DMS 273 treated with DMSO at 0.1 percent for 48 hours (cell line): ENCODE measurements at places on chromosomes 16 and 17.

- no peak for DNase-seq
Observed at GRCh38 chr17:27533874-27534815, 77.9 kb downstream of the KSR1 start.

DNA sequence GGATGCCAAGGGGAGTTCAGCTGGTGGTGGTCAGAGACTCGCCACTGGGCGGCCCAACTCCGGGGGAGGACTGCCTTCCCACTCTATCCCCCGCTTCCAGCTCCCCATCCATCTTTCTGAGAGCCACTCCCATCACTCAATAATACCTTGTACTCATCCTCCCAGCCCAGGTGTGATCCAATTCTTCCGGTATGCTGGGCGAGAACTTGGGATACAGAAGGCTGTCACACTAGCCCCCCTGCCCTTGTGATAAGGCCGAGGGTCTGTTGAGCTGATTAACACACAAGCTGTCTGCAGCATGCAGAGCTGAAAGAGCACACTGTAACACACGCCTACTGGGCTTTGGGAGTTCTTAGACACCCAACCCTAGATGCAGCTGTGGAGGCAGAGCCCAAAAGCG, 460.4 kb upstream of the EEF2KMT start:
- no peak for DNase-seq

DNA sequence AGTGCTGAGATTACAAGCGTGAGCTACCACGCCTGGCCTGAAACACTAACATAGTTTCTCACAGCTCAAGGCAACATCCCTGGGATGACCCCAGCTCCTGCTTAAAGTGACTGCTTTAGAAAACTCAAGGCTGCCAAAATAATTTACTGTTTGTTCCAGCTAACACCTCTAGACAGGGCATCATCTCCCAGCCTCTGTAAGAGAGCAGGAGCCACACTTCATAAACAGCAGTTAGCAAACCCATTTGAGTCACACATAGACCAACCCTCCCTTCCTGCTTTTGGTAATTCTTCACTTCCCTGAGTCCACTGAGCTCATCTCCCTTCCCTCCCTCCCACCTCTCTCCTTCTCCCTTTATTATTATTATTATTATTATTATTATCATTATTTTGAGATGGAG, 201.3 kb downstream of the XYLT1 start:
- DNase-seq, result no peak

GRCh38 chr17:43471585-43472160, 12.1 kb upstream of the DHX8 start:
- no peak for DNase-seq

DNA sequence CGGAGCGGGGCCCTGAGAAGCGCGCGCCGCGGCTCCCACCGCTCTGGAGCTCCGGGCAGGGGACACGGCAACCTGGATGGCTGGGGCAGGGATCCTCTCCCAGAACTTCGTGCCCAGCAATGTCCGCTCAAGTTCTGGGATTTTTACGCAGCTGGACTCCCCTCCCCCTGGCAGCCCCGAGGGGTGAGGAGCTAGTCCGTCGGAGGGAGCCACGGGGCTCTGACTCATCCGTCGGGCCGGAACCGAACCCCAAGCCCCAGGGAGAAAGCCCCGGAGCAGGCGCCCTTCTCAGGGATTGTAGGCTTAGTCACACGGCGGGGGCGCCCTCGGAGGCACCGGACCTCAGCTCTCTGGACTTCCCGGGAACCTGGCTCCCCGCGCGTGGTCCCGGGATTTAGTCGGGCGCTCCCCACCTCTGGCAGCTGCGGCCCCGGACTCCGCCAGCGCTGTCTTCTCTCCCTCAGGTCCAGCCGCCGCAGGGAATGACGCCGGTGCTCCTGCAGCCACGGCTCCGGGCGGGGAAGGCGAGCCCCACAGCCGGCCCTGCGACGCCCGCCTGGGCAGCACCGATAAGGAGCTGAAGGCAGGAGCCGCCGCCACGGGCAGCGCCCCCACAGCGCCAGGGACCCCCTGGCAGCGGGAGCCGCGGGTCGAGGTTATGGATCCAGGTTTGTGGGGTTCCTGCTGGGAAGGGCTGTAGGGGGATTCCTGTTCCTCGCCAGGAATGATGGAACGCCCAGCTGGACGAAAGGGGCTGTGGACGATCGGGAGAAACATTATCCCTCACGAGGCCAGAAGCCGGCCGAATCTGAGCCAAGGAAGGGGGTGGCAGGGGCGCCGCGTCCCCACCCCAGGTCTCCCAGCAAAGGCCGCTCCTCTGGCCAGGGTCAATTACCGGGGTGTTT, 830 bp downstream of the SPHK1 start:
- DNase-seq, result no peak

DNA sequence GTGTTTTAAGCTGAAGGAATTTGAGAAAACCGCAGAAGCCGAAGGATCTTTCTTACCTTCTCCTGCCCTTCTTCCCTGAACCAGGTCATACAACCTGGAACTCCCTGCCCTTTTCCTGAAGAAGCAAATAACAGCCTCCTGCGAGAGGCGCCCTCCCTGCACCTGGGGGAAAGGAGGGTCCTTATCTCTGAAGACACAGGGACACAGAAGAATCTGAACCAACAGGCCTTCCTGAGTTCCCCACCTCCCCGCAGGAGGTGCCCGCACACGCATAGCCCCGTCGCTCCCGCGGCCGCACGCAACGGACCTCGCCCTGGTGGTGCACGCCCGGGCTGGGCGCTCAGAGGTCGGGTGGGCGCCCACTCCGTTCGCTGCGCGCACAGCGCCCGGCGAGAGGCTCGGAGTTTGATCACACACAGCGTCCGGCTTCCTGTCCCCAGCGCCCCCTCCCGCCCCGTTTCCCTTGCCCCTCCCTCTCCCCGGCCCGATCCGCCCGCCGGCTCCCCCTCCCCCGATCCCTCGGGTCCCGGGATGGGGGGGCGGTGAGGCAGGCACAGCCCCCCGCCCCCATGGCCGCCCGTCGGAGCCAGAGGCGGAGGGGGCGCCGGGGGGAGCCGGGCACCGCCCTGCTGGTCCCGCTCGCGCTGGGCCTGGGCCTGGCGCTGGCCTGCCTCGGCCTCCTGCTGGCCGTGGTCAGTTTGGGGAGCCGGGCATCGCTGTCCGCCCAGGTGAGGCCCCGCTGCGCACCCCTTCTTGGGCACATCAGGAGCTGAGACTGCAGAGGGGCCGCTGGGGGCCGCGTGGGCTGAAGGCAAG, at the start of gene TNFSF12:
TSS of gene TNFSF12 (plus strand) at position 474 of the 816 bp plus-strand sequence. CDS start at position 570, 96 bp downstream.
- no peak for DNase-seq

GRCh38 chr16:71367241-71367976, 8.9 kb downstream of the CALB2 start:
- DNase-seq, result peak; percentile 47

DNA sequence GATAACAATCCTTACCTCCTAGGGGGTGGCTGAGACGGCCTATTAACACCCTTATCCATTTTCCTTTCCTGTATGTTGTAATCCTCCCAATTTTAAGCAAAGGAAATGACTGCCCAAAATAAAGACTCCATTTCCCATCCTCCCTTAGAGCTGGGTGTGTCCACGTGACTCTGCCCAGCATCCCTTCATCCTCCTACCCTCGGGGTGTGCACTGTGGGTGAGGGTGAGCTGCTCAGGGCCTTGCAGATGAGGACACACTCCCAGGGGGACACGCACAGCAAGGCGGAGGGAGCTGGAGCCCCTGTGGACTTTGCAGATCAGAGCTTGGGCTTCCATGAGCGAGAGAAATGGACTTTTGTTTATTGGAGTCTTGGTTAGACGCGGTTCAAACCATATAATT, 186.8 kb downstream of the IRF8 start:
- DNase-seq, result no peak

DNA sequence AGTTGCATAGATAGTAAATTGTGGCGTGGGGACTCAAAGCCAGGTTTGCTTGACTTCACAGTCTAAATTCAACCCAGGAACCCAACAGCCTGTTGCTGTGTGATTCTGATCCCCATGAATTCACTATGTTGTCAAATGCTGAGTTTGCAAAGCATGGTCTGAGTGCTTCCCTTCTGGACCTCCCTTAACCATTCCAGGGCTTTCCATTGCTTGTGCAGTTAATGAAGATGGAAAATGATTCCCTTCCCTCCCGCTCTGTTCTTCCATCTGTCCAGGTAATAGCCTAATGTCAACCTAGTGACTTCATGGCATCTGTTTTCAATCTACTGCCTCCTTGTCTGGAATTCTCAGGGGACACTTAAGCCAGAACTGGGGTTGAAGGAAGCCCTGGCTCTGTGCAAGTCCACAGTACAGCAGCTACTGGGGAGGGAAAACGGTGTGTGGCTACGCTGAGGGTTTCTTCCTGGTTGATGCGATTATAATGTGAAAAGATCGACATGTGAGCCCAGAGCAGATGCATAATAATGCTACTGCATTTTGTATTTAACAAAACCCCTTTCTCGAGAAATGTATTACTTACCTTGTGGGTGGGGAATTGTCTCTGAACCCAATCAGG, 206.7 kb downstream of the CDH13 start:
- peak; percentile 1 for DNase-seq

GRCh38 chr16:48082516-48082915, 73.3 kb downstream of the ABCC12 start:
- no peak for DNase-seq

GRCh38 chr17:82846061-82846691, 6.4 kb upstream of the ZNF750 start:
- no peak for DNase-seq

DNA sequence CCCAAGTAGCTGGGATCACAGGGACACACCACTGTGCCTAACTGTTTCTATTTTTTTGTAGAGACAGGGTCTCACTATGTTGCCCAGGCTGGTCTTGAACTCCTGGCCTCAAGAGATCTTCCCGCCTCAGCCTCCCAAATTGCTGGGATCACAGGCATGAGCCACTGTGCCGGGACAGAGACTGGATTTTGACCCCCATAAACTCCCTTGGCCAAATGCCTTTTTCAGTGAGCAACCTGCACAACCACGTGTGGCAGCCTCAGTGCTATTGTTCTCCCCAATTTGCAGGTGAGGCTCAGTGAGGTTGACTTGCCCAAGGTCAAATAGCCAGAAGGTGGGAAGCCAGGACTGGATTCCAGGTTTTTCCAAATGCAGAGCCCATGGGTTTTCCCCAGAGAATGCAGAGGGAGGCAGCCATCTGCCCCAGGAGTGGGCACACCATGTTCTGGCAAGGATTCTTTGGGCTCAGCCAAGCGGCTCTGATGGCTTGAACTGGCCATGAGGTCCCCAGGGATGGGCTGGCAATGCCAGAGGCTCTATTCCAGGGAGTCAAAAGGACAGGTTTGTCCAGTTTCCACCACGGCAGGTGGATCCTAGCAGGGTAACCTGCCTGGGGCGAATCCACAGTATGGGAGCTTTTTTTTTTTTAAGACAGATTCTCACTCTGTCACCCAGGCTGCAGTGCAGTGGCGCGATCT, 1.8 kb downstream of the IL27 start:
- DNase-seq, result no peak

DNA sequence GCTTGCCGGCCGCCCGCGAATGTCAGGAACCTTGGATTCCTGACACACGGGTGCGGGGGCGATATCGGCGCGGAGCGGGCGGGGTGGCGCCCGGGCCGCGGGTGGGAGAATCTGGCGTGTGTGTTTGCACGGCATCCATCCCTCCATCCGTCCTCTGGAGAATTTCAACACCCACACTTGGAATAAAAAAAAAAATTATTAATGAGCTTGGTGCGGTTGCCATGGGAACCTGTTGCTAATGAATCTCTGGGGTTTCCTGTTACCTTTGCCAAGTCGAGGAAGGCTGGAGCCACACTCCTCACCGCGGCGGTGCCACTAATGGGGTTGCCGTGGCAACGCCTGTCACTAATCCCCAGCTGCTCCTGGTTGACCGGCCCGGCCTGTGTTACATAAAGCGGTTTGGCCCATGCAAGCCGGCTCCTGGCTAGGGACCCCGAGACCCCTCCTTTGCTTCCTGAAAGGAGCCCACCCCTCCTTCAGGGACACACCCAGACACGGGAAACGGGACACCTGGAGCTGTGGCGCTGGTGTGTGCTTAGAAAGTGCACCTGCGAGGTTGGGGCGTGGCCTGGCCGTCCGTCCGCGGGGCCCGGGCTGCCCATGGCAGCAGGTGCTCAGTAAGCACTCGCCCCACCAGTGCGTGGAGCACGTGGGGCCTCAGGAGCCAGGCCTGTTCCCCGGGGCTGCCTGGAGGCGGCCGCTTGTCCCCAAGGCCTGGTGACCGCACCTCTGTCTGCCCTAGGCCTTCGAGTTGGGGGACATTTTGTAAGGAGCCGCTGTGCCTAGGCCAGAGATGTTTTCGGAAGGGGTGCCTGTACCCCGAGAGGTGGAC, 14.6 kb downstream of the CACNA1H start:
- no peak for DNase-seq
